ENCODE measurements at places on chromosomes 5 and 9.

DNA sequence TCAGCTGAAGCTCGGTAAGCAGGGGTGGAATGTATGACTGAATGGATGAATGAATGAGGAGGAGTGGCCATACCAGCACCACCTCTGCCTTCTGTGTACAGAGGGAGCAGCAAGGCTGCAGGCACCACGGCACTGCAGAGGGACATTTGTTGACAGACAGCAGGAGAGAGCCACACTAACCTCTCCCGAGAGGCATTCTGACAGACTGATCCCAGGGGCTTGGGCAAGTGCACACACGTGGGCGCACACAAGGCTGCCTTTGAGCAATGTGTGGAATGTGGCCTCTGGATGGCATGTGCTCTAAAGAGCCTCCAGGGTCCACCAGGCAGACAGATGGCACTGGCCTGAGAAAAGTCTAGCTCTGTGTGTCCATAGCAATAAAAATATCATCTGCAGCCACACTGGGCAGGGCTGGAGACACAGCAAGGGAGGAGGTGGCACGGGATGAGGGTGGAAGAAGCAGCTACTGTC is 111.8 kb downstream of the ACTL7B start:
- DNase-seq, result no peak

- no peak for DNase-seq
Measured at GRCh38 chr9:93810028-93810971, 144.9 kb downstream of the BARX1 start.

DNA sequence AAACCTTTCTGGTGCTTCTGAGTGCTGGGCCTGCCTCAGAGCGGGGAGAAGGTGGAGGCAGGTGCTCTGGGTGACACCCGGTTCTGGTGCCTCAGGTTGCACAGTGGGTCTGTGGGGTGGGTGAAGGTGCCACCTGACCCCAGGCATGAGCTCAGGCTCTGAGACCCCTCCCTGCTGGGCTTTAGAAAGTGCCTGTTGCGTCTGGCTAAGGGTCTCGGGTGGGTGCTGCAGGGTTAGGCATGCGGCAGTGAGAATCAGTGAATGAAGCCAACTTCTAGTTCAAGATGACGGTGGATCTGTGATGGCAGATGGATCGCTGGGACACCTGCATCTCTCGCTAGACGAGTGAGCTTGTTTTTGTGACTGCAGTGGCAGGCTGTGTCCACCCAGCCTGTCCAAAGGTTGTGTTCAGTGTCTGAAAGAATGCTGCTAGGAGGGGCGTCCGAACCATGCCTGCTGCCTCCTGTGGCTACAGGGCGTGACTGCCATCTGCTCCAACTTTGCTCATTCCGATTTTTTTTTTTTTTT is 5.0 kb downstream of the SQSTM1 start:
- DNase-seq, result no peak

DNA sequence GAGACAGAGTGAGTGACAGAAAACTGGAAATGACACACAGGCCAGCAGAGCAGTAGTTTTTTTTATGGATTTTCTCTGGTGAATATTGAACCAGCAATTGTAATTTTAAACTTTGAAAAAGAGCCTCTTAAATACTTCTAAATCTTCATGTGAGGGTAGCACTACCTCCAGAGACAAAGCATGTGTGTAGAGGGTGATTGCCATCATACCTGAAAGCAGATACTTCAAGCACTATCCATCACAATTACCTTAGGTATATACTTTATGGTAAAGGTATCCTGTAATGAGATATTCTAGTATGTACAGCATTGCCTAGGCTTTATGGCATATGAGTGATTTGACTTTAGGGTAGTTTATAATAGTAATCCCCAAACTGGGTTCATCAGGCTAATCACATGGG is 3.4 kb upstream of the EBF1 start:
- DNase-seq, result no peak

GRCh38 chr5:158124606-158125316 is 265.8 kb upstream of the CLINT1 start:
- DNase-seq, result no peak

GRCh38 chr5:139638736-139639618 is 9.2 kb upstream of the CXXC5 start:
- DNase-seq, result no peak

- DNase-seq, result no peak
Measured at GRCh38 chr9:37471942-37472684, 6.9 kb upstream of the ZBTB5 start.

DNA sequence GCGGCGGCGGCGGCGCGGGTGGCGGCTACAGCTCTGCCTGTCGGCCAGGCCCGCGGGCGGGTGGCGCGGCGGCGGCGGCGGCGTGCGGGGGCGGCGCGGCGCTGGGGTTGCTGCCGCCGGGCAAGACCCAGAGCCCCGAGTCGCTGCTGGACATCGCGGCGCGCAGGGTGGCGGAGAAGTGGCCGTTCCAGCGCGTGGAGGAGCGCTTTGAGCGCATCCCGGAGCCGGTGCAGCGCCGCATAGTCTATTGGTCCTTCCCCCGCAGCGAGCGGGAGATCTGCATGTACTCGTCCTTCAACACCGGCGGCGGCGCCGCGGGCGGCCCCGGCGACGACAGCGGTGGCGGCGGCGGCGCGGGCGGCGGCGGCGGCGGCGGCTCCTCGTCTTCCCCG is 296 bp downstream of the ZSWIM6 start:
- no peak for DNase-seq

GRCh38 chr5:2112173-2113025 is 229.7 kb upstream of the IRX4 start:
- DNase-seq, result no peak

DNA sequence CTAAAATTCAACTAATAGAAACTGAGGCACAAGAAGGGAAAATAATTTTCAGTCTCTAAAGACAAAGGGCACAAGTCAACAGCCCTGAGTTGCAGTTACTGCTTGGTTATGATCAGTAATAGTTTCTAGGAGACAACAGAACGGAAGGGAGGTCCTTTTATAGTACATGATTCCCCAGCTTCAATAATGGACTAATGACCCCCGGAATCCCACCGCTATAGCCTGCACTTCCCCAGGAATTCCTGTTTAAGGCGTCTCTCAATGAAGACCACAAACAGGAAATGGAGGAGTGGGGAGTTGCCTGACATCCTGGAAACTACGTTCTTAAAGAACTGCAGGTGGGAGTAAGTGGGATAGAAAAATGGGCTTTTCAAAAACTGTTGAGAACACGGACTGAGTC is 60.6 kb downstream of the DIAPH1 start:
- no peak for DNase-seq

- DNase-seq, result no peak
Measured at GRCh38 chr9:85515021-85515420, 226.7 kb downstream of the AGTPBP1 start.

- DNase-seq, result no peak
Measured at GRCh38 chr5:2840372-2840915, 89.0 kb upstream of the IRX2 start.

GRCh38 chr5:626850-627249 is 14.7 kb downstream of the CEP72 start:
- DNase-seq, result no peak

DNA sequence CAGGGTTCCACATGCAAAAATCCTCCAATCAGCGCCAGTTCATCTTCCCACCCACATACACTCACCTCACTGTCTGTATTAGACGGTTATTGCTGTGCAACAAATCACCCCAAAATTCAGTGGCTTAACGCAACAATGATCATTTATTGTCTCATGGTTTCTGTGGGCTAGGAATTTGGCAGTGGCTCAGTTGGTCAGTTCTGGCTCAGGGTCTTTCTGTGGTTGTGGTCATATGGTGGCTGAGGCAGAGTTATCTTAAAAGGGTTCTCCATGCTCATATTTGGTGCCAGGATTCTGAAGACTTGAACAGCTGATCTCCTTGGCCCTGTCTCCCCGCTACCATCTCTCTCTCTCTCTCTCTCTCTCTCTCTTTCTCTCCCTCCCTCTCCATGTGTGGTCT is 12.9 kb downstream of the ZNF618 start:
- no peak for DNase-seq

DNA sequence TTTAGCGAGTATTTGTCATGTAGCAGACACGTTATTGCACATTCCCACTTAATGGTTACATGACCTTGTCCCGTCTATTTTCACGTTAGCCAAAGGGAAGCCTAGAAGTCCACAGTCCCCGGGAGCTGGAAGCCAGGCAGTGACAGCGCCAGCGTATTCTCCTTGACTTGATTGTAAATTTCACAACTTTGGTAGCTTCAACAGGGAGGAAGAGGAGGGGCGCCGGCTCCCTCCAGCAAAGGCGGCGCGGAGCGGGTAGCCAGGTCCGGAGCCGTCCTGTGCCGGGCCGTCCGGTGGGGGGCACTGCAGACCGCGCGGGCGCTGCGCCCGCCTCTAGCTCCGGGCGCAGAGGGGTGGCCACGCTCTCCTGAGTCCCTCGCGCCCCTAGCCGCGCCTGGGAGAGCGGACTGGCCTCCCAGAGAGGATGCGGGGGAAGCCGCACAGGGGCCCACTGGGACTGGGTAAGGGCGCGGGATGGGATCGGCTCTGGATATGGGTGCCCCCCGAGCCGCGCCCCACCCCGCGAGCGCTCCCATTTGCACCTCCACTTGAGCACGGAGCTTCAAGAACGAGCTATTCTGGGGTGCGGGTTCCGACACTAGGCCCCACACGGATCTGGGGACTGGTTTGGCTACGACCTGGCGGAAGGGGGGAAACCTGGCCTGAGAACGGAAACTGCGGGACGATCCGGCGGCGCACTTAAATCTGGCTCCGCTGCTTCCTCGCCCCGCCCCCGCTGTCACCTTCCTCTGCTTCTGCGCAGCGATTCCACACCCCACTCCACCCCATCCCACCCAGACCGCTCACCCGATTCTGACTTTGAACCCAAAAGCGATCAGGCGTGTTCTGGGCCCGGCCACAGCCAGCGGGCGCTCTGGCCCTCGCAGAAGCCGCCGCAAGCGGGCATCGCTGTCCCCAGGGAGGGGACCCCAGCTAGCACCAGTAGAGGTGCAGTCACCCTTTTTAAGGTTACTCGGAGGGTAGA is 23.8 kb downstream of the KLF4 start:
- no peak for DNase-seq

DNA sequence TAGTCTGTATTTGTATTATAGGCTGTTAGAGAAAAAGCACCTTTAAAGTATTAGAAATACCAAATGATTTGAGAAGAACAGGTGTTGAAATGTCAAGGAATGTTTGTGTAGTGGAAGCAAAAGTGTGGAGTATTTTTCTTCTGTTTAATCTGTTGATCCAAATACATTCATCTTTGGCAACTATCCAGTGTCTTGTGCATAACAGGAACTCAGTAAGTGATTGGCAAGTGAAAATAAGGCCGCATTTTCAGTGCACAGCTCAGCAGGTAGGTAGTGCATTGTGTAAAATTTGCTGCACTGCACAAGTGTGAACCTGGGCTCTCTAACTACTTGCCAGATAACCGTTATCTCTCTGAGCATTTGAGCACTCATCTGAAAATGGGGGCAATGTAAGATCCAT is 61.8 kb downstream of the CHSY3 start:
- DNase-seq, result no peak

- DNase-seq, result no peak
Measured at GRCh38 chr9:8020186-8020585, 220.6 kb upstream of the DMAC1 start.

DNA sequence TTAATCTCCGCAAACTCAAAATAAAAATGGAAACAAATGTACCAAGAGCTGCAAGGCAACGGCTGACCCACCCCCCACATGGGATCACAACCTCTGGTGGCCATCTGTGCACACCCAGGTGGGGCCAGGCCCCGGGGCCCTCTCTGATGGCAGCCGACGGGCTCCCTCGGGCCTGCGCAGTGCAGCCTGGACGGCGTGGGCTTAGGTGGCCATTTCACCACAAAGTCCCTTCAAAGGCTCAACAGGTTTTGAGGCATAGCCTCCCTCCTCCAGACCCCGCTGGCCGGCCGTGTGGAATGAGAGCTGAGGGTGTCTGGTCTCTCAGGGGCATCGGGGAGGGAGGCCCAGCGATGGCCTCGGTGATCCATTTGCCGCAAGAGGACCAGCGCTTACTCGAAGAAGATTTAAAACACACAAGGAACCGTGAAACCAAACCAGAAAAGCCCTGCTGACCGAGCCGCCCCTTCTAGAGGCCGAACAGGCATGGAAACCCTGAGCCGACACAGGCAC is 42.7 kb upstream of the CEP72 start:
- DNase-seq, result no peak

DNA sequence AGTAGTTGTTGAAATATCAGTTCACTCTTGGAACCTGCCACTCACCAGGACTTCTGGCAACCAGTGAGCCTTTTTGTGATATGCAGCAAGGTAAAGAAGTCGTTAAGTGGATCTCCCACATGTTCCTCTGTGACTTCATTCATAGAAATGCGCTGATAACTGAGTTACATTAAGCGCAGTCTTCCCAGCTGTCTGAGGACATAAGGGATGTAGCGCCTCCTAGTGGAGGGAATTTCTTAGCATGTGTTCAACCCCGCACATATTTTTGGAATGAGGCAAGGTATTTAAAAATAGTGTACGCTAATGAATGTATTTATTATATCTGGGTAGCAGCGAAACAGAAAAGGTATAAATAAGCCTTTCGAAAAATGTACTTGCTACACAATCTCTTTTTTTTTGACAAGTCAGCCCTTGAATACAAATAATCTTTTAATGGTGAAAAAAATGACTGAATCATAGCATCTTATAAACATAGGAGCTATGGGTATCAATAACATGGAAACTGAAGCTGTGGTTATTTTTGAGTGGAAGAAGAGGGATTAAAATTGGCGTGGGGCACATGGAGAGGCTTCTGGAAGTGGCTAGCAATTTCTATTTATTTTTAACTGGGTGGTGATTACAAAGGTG is 38.0 kb downstream of the PALM2AKAP2 start:
- peak; percentile 12 for DNase-seq

- no peak for DNase-seq
Measured at GRCh38 chr9:89518466-89519365, 20.8 kb upstream of the SEMA4D start.

GRCh38 chr5:54616031-54616430 is 98.5 kb downstream of the SNX18 start:
- DNase-seq, result peak; percentile 47

- no peak for DNase-seq
Measured at GRCh38 chr5:400282-401145, 42.5 kb upstream of the EXOC3 start.

DNA sequence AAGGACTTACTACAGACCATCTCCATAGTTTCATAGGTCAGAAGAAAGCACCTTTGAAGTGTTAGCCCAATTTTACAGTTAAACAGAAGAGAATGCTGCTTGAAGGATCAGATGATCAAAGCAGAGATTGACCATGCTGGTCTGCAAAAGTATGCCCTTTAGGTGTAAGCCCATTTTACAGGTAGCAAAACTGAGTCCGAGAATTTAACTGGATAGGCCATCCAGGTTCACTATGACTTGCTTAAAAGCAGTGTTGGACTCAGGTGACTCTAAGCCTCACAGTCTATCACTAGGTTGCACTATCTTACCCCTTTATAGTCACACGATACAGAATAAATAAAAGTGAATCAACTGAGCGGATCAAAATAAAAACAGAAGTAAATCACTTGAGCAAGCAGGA is 212.7 kb downstream of the DCP2 start:
- DNase-seq, result no peak

All from GF-D8 (cell line).